GM18507 (cell line): ENCODE measurements at places on chromosomes 2 and 18.
A peak's percentile ranks its signal among the peaks of the same experiment; 100 is the strongest.

GRCh38 chr2:191321861-191322662, 76.9 kb downstream of the MYO1B start:
- no peak for DNase-seq

DNA sequence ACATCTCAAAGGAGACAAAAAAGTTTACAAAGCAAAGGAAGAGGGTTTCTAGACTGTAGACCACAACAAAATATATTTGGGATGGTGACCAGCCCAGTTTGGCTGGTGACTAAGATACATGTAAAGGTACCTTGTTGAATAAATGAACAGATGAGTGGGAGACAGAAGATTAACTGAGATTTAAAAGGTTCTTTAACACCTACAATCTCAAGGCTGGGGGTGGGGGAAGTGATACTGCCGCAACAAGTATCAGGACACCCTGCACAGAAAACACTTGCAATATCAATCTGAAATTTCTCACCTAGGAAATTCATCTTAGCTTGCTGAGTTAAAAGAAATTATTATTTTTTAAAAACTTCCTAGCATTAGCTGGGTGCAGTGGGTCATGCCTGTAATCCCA, 8.3 kb downstream of the RNF149 start:
- DNase-seq = no peak

- no peak for DNase-seq
Observed at GRCh38 chr18:9086015-9086414, 16.5 kb upstream of the NDUFV2 start.

DNA sequence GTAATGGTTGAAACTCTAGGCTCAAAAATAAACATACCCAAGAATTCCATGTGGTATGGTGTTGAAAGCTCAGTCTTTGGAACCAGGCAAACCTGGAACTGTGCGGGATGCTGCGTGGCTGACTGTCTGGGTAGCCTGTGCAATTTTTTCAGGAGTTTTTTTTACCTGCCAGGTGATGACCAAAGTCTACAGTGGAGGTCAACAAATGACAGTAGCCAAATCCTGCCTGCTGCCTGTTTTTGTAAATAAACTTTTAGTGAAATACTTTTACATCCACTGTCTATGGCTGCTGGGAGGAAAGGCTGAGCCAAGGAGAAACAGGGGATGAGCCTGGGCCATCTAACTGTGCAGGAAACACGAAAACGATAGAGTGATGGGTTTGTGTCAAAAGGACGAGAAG, 240.6 kb downstream of the PIEZO2 start:
- DNase-seq = no peak

DNA sequence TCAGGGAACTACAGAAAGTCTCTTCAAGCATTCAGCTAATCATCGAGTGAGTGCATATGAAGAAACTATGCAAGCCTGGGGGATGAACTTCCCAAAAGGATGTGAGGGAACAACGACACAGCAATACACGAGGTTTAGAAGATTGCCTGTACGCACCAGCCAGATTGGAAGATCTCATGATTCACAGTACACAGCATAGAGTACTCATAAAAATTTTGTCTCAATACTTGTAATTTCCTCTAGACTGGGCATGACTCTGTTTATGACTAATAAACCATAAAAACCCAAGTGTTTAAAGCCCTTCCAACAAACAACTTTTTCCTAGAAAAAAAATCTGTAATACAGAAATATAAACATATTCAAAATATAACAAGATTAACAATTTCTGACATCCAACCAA, 279.7 kb downstream of the KCNJ3 start:
- no peak for DNase-seq

DNA sequence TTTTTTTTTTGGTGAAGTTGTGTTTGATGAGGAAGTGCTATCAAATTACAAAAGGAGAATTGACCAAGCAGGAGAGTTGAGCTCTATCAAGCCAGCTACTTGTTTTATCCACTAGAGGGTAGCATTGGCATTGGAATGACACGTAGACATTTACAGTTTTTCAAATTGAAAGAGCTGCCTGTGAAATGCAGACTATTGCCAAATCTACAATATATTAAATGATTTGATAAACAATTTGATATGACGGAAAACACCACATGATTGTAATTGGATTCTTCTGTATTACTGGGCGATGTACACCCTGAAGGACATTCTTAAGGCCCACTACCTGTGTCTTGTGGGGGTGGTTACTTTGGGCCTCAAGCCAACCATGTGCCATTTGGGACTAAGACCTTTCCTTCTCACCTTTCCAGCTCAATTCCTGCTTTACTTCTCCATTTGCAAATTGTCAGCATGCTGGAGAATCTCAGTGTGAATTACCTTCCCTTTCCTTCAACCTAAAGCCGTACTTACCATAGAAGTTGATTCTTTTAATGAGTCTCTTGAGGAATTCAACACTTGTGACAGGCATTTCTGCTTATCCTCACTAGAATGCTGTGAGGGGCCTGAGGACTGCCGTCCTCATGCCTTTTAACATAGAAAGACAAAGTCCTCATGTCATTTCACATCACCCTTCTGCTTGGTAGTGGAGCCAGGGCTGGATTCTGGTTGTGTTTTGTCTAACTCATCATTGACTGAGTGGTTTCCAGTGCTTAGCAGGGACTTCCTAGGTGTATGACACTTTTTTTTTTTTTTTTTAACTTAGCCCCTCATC, 134.8 kb upstream of the THUMPD2 start:
- no peak for DNase-seq

DNA sequence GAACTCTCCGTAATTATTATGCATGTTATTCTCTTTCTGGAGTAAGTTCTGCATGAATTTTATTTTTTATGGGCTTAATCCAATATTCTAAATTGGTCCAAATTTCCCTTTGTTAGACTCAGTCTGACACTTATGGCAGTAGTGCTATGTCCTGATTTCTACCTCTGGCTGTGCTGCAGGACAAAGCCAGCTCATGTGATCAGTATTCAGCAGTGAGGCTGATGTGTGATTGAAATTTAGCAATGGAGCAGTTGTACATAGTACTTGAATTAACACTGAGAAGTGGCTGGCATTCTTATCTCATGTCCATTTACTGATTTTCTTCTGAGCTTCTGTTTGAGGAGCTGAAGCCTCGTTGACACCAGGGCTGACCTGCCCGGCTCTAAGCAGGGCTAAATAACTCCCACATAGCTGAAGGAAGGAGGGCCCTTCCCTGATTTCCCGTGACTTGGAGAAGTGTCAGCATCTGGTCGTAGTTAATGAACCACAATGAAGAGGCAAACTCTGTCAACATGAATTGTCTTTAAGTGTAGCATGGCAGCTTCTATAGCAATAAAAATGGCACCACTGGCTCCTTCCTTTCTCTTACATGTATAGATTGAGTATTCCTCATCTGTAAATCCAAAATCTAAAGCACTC, 159.0 kb upstream of the RASGRP3 start:
- DNase-seq = no peak

DNA sequence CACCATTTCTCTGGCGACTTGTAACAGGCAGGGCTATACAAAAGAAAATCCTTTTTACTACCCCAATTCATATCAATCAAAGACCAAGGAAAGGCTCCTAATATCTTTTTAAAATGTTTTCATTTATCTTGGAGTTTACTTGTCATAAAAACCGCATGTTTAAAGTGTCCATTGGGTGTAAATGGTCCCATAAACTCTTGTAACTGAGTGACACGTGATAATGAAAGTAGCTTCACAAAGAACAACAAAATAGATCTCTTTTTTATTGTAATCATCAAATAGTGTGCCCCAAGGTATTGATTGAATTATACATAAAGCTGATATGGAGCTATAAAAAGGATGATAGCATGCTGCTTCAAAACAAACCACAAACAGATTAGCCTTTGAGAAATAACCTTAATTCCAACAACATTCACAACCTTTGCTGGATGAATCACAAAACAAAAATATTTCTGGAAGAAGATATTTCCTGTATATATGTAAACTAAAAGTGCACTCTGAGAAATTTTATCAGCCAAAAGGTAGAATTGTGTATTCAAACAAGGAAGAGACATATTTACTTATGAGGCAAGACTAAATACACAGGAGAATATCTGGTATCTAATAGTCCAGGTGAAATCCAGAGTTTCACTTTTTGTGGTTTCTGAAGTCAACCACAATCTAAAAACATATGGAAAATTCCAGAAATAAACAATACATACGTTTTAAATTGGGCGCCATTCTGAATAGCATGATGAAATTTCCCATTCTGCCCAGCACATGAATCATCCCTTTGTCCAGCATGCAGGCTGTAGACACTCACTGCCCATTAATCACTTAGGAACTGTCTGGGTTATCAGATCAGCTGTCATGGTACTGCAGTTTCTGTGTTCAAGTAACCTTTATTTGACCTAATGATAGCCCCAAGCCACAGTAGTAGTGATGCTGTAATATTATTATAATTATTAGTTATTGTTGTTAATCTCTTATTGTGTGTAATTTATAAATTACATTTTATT, 237.5 kb downstream of the PIK3C3 start:
- no peak for DNase-seq

DNA sequence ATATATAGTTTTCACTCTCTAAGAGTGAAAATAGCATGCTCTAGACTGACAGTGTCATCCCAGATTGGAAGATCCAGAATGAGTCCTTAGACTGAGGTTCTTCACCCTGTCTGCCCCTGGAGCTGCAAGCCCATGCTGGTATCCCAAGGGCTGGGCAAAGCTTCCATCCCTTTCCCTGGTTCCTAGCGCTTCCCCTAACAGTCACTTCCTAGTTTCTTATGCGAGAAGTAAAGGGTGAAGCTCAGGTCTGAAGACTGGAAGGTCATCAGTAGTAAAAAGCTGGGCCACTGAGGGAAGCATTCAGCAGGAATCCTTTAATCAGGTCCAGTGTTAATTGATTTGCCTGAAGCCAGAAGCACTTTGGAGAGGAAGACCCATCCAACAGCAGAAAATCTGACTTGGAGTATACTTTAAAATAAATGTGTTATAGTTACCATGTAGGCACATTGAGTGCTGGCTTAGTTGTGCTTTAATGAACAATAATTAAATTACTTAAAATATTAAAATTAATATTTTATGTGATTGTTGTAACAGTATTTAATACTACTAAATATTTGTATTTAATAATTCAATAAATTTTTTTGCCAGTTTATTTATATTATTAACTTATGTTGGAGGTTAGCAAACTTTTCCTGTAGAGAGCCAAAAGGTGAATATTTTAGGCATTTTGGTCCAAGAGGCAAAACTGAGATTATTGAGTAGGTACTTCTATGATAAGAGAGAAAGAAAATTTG, 237.9 kb downstream of the FHOD3 start:
- no peak for DNase-seq

DNA sequence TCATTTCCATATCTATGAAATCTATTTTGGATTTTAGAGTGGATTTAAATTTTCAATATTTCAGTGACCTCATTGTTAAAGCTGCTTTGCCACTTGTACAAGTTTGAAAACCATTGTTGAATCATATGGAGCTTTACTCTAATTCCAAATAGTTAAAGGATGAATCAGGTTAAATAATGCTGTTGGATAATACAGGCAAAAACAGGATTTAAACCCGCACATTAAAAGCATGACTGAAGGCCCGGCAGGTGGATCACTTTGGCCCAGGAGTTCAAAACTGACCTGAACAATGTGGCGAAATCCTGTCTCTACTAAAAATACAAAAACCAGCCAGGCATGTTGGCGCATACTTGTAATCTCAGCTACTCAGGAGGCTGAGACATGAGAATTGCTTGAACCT, 68.3 kb downstream of the RIF1 start:
- DNase-seq = no peak

DNA sequence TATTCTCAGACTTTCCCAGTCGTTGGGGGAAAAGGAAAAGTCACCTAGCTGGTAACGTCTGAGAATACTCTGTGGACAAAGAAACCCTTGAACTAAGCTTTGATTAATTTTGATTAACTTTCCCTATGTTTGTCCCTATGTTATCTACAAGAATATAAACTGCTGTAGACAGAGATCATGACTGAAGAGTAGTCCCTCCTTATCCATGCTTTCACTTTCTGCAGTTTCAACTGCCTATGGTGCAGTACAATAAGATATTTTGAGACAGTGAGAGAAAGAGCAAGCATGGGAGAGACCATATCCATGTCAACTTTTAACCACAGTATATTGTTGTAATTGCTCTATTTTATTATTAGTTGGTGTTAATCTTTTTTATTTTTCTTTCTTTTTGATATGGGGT, 31.8 kb downstream of the TXNL1 start:
- no peak for DNase-seq

GRCh38 chr18:39586741-39587140, 2021.1 kb upstream of the CELF4 start:
- no peak for DNase-seq

- DNase-seq = no peak
Observed at GRCh38 chr2:96144481-96145035, 682 bp downstream of the DUSP2 start.

GRCh38 chr2:12818416-12819102, 101.8 kb downstream of the TRIB2 start:
- DNase-seq = no peak

- DNase-seq = no peak
Observed at GRCh38 chr2:12176623-12177454, 430.4 kb downstream of the LPIN1 start.

GRCh38 chr2:136381722-136382633, 264.0 kb upstream of the CXCR4 start:
- peak; percentile 36 for DNase-seq

- no peak for DNase-seq
Observed at GRCh38 chr2:177665328-177665727, 272.8 kb downstream of the AGPS start.

GRCh38 chr18:38497266-38497665, 931.7 kb upstream of the CELF4 start:
- DNase-seq = no peak

DNA sequence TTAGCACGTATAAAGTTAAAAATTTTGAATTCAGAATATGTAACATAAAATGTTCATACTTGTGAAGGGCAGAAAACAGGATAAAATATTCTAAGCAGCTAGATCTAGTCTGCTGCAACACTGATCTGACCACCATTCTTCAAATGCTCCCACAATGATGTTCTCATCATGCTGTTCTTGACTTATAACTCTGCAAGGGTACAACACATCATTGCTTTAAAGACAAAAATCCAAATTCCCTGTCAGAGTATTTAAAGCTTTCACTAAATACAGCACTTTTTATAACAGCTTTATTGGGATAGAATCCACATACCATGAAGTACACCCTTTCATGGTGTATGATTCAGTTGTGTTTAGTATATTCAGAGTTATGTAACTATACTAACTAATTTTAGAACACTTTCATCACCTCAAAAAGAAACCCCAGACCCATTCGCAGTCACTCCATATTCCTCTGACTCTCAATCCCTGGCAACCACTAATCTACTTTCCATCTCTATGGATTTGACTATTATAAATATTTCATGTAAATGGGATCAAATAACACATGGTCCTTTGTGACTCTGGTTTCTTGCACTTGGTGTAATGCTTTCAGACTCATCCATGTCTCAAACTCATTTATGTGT, 56.4 kb downstream of the MAP4K3 start:
- DNase-seq = no peak
